ENCODE measurements at places on chromosomes 12 and 14.

DNA sequence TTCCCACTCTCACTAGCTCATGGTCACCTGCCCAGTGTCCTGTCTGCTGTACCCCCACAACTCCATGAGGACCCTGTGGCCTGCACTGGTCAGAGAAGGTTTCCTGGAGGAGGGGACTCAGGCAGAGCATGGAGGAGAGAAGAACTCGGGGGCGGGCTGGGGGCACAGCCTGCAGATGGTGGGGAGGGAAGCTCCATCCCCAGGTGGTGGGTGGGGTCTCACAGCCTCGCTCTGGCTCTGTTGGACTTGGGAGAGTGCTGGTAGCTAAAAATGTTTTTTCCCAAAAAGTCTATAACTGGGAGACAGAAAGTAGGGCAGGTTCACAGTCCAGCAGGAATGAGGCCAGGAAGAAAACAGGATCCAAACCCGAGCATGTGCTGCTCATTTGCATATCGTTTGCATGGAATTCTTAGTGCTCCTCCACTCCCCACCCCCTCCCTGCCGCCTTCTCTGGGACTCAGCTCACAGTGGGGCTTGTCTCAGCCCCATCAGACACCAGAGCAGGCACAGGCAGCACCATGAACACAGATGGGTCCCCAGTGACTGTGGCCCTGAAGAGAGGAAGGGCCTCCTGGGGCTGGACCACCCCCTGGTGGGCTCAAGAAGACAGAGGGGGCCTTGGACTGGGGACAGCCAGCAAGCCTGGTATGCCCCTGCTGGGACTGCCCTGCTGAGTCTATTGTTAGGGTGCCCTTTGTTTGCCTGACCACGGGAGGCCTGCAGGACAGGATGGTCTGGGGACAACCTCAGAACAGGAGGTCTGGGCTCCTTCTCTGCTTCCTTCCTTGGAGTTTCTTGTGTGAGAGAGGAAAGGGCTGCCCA lies 67.0 kb upstream of the SFSWAP start:
- DNase-seq, result no peak

- DNase-seq, result no peak
These were observed 36.7 kb upstream of the TMCC3 start for GRCh38 chr12:94686834-94687628.

DNA sequence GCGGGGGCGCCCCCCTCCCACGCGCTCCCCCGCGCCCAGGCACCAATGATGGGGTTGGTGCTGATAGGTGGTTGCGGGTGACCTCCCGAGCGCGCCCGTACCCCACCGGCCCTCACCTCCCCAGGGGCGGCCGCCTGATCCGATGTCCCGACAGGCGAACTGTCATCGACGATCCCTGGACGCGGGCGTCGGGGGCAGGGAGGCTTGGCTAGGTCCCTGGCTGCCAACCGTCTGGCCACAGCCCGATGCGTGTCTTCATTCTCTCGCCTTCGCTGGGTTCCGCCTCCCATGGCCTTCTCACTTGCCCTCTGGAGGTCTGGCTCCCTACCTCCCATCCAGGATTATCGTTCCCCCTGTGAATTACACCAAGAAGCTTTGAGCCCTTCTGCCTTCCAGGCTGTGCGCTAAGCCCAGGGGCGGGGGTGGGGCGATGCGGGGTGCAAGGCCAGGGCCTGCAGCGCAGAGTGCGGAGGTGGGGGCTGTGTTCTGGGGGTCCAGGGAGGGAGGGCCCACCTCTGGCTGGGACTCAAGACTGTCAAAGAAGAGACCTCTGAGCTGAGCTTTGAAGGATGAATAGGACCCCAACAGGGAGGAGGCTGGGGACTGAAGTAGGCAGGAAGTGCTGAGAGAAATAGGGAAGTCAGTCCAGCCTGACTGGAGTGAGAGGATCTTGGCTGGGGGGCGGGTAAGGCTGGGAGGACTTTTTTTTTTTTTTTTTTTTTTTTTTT lies 7.7 kb upstream of the RACGAP1 start:
- no peak for DNase-seq

- DNase-seq, result no peak
These were observed 8.0 kb upstream of the SSTR1 start for GRCh38 chr14:38199739-38200138.

GRCh38 chr14:105056303-105056831 lies 8.9 kb downstream of the GPR132 start:
- DNase-seq, result no peak

DNA sequence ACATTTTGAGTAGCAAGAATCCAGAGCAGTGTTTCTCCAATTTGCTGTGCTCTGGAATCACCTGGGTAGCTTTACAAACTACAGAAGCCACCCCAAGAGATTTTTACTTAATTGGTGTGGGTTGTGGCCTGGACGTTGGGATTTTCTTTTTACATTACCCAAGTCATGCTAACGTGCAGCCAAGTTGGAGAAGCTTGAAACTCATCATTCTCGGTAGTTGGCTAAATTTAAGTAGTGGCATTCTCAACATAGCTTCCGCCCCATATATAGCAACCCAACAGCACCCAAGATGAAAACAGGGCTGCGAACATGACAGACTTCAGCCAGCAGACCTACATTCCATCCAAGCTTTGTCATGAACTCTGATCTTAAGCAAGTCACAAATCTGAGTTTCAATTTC lies 25.0 kb downstream of the DAD1 start:
- DNase-seq, result no peak

DNA sequence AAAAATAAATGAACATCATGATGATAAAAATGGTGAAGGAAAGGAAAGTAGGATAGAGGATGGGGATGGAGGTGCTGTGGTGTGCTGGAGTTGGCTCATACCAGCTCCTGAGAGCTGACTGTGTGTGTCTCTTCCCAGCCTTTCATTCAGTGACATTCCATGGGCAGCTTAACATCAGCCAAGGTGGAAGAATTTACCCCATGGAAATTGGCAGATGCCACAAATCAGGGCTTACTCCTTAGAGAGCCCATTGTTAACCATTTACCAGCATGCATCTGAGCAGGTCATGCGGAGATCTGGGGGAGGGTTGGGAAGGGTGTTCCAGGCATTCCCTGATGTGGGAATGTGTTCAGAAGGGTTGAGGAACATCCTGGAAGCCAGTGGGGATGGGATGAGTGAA lies 164.7 kb upstream of the MYL2 start:
- DNase-seq, result no peak

DNA sequence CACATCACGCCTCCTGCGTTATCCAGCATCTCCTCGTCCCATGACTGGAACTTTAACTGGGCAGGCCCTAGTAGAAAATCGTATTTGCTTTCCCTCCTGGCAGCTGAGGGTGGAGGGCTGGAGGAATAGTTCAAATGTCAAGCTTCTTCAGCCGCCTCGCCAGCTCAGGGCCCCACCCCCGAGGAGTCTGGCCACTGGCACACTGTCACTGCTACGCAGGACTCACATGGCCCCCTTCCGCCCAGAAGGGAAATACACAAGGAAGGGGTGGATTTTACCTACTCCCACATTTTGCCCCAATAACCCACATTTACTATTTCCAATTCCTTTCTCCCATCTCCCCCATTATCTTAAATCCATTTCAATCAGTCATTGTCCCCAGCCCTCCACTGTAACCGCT lies 8.6 kb downstream of the SLC6A13 start:
- DNase-seq, result no peak

DNA sequence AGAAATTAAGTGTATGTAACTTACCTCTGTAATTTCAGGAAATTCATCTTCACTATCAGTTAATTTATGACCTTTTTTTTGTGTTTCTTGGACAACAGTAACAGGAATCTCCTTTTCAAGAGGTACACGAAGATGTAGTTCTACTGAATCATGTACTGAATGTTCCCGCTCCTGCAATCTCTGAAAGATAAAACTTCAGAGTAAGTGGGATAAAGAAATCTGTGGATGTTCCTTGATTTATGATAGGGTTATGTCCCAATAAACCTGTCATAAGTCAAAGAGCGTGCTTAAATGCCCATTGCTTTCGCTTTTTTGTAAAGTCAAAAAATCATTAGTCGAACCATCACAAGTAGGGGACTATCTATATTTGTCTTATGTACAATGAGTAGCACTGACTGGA lies 40.8 kb downstream of the SENP1 start:
- DNase-seq, result no peak

- no peak for DNase-seq
These were observed 23.2 kb downstream of the ZFYVE1 start for GRCh38 chr14:73003681-73004080.
